Fibroblast of lung (primary cell): ENCODE measurements at places on chromosomes 5 and 9. TPM values are rescaled to one million over a fixed set of nuclear protein-coding genes. Genes with fewer than 3 reads are reported as not detected.

Gene BHMT
- total RNA-seq: 0.17 TPM in 1 of 2 replicates, not detected in the other

Gene CAMK2A
- total RNA-seq: 0.77 and 2.1 TPM in 2 replicates

Gene DDX4
- total RNA-seq: not detected in 2 replicates

Gene FAM78A
- total RNA-seq: 0.33 and 0.51 TPM in 2 replicates

Gene FOXD4L3
- under 0.01 TPM in 1 of 2 replicates, not detected in the other for total RNA-seq

Gene IL17B
- total RNA-seq: not detected in 2 replicates
